Mesenteric fat pad (tissue), 1 donor: ENCODE measurements at places on chromosomes 4 and X. TPM values are rescaled to one million over a fixed set of nuclear protein-coding genes. Genes with fewer than 3 reads are reported as not detected.

DNA sequence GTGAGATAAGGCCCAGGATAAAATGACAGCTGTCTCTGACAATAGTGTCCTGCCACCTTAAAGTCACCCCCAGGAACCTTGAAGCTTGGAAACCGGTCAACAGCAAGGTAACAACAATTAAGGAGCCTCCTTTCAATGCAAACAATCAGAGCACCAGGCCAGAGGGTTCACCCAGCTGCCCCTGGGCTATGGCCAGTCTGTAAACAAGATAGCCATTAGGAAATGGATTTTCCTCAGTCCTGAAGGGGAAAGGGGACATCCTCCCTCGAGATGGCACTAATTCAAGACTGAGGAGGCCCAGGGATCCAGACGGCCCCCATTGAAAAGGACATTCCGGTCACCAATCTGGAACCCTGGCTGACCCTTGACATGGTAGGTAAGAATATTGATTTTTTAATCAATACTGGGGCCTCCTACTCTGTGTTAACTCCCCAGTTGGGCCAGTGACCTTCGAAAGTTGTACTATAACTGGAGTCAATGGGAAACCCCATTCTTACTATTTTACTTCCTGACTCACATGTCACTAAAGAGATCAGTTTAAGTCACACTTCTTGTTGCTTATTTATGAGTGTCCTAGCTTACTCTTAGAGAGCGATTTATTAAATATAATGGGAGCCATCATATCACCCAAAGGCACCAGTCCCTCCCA is 61.7 kb upstream of the CT45A1 start:
- DNase-seq = no peak

GRCh38 chr4:157700898-157701694 is 471.7 kb downstream of the GASK1B start:
- DNase-seq = no peak

ING2 gene
- total RNA-seq = 6.9 TPM

GRCh38 chr4:106247600-106247999 is 68.4 kb downstream of the TBCK start:
- DNase-seq = no peak

CYTL1 gene
- 1.4 TPM for total RNA-seq

GRCh38 chrX:9610771-9611392 is 146.0 kb downstream of the TBL1X start:
- DNase-seq = no peak

DNA sequence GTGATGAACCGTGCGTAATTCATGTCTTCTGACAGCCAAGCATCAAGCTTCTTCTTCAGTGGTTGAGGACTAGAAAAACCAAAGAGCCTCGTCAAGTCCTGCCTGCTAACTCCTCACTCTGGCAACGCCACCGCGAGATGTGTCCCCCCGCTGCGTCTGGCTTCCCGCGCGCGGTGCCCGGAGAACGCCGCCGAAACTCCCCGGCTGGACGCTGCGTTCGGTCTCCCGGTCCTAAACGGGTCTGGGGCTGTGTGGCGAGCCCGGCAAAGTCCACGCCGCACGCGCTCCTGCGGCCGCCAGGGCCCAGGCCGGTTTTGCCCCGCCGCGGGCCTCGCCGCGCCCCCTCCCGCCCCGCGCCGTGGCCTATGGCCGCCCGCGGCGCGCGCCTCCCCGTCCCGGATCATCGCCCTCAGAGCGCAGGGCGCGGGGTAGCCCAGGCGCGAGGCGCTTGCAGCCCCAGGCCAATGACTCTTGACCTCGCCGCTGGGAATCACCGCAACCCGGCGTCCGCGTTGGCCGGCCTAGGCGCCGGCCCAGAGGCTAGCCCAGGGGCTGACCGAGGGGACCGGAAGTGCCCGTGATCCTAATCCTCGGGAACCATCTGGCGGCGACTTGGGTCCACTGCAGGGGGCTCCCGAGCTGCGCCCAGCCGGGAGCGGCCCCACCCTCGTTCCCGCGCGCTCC is at the start of gene AADAT:
TSS of gene AADAT (minus strand) at position 289 of the 684 bp plus-strand sequence. CDS start at position 23, 266 bp downstream.
- DNase-seq = no peak

SPOCK3 gene
- total RNA-seq = not detected

SLC25A53 gene
- total RNA-seq = 10.8 TPM

DNA sequence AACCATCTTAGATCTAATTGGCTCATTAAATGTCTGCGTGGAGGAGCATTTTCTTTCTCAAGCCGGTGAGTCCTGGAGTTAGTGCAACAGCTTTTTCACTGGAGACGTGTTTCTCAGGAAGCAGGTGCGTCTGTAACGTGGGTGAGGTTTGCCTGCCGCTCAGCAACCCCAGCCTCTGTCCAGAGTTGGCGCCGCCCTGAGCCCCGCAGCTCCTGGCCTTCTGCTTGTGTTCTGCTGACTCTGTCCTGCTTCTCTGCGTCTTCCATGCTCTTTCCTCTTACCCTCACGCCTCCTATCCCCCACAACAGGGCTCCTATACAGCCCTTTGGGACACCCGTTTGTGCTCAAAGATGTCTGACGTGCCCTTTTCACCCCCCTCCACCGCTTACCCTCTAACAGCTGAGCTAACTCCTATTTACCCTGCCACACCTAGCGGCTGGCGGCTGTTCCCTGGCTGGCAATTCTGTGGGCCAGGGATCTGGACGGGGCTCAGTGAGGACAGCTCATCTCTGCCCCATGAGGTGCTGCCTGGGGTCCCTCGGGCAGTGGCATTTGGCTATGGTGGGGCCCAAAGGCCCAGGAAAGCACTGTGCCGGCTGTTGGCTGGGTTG is 18.8 kb downstream of the DOK7 start:
- no peak for DNase-seq
